ENCODE measurements at places on chromosomes 7 and 10. TPM values are rescaled to one million over a fixed set of nuclear protein-coding genes. Genes with fewer than 3 reads are reported as not detected.

Gene TRIM50
- not detected for total RNA-seq

Gene SLC29A3
- total RNA-seq, result 5.0 TPM

Gene RBP3
- not detected for total RNA-seq

Gene INSIG1
- total RNA-seq, result 79.3 TPM

GRCh38 chr7:35251606-35252310 is 2.1 kb downstream of the TBX20 start:
- DNase-seq, result no peak

DNA sequence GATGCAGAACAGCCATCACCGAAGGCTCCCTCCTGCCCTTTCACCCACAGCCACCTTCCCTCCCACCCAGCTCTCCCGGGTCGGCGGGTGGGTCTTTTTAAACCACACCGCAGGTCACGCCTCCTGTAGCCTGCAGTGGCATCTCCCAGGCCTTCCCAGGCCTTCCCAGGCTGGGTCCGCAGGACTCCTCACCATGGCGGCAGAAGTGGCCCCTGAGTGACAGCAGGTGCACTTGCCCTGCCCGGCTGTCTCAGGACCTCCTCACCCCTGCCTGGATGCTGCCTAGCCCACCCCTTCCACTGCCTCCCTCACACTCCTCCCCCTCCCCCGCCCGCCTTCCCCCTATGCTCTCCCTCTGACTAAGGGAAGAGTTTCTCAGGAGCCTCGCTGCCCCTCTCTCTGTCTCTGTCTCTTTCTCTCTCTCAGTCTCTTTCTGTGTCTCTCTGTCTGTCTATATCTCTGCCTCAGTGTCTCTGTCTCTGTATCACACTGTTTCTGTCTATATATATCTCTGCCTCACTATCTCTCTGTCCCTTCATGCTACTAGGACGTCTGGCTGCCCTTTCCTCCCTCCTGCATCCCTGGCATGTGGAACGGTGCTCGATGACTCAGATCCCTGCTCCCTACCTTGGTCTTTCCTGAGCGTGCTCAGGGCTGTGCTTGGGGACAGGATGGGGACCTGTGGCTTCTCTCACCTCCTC is 57.5 kb downstream of the GLRX3 start:
- DNase-seq, result no peak

DNA sequence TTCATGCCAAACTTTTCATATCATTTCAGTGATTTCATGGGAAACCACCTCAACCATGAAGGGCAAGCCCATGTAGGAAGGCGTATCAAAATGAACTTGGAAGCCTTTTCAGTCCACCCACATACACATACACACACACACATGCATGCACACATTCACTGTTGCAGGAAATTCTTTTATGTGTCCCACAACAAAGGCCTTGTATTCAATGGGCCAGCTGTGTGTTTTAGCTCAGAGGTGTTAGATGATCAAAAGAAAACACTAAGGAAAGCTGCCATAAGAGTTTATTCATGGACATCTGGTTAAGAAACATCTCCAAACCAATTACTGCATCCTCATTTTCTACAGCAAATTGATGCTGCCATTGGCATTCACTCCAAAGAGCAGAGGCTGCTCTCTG is 74.4 kb upstream of the STK17A start:
- no peak for DNase-seq

DNA sequence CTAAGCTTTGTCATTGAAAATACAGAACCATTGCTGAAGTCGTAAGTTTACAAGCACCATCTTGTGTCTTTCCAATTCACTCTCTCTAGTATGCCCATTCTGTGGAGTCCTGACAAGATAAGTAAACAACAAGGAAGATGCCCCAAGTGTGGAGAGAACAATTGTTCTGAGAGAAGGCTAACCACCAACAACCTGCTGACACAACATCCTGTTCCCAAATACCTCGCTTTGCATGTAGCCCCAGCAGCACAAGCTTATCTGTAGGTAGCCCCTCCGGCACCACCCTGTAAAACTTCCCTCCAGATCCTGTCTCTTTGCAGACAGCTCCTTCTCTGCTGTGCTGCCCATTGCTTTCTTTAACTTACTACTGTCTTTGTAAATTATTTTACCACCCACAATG is 233.3 kb upstream of the AOAH start:
- DNase-seq, result no peak

- peak; percentile 33 for DNase-seq
Observed at GRCh38 chr7:24965831-24966708, 13.9 kb downstream of the OSBPL3 start.

- DNase-seq, result no peak
Observed at GRCh38 chr10:22724773-22725172, 10.4 kb upstream of the PIP4K2A start.

DNA sequence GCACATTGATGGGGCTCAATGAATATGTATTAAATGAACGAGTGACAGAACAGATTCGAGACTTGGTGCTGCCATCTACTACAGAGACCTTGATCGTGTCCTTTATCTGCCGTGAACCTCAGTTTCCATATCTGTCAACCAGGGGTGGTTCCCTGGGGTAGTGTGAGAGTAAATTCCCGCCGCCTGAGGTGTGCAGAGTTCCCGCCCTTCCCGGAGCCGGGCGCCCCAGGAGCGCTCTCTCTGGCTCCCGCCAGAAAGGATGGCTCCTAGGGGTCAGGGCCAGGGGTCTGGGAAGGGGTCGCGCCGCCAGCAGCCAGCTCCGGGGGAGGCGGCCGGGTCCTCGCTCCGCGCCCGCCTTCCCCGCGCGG is 333 bp upstream of the PLCE1 start:
- no peak for DNase-seq

Measured in endothelial cell of umbilical vein (primary cell).